ENCODE measurements at places on chromosomes 13 and 19.

- no peak for DNase-seq
Measured at GRCh38 chr13:112756967-112757758, 67.3 kb downstream of the ATP11A start.

DNA sequence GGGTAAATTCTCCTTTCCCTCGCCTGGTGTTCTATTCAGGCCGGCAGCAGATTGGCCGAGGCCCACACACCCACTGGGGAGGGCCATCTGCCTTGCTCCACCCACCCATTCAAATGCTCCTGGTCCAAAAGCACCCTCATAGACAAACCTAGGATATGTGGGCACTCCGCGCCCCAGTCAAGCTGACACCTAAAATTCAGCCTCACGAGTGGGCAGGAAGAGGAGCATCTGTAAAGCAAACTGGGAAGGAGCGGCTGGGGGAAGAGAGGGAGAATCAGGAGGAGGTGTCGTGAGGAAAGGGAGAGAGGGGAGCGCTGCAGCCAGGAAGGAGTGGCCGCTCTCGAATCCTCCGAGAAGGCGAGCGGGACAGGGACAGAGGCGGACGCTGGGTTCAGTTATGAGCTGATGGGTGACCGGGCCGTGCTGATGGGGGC is 136.9 kb downstream of the USP12 start:
- no peak for DNase-seq

DNA sequence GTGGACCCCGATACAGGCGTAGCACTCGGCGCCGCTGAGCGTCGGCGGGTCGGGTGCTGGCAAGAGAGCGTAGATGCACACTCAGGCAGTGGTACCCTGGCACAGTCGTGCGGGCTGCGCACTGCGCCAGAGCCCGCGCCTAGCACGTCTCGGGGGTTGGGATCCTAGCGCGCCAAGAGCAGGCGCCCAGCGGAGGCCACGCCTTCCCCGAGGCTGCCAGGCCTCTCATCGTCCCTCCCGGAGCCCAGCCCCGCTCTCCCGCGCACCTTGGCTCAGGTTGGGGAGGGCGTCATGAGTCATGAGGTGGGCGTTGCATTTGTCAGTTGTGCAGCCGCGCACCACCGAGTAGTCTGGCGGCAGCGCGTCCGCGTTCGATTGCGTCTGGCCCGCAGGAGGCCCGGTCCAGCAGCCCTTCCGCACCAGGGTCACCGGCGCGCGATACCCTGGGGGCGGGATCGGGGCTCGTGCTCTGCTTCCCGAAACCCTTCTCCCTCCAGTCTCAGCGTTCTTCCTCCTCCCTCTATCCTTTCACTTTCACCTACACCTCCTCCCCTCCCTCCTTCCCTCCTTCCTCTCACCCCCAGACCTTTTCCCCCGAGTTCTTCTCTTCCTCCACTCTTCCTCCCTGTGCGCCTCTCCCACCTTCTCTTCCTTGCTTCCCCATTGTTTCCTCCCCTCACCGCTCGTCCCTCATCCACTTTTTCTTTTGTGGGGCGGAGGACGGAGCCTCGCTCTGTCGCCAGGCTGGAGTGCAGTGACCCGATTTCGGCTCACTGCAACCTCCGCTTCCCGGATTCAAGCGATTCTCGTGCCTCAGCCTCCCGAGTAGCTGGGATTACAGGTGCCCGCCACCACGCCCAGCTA is 3.5 kb downstream of the LYPD5 start:
- DNase-seq, result no peak

- DNase-seq, result no peak
Measured at GRCh38 chr13:100483841-100484381, 104.7 kb downstream of the GGACT start.

- no peak for DNase-seq
Measured at GRCh38 chr13:20173116-20173746, 12.4 kb upstream of the GJA3 start.

- no peak for DNase-seq
Measured at GRCh38 chr19:9953802-9954542, 17.7 kb upstream of the OLFM2 start.

- DNase-seq, result peak; percentile 69
Measured at GRCh38 chr19:56594783-56595547, at the start of gene ZNF71. Gene ZNF71, plus strand, starts transcription at chr19:56595302. Its CDS starts 6,257 bp downstream, at chr19:56601559.

- no peak for DNase-seq
Measured at GRCh38 chr13:109111141-109111540, 481.7 kb downstream of the MYO16 start.

GRCh38 chr19:10115392-10116084 is 4.0 kb downstream of the P2RY11 start:
- DNase-seq, result no peak

DNA sequence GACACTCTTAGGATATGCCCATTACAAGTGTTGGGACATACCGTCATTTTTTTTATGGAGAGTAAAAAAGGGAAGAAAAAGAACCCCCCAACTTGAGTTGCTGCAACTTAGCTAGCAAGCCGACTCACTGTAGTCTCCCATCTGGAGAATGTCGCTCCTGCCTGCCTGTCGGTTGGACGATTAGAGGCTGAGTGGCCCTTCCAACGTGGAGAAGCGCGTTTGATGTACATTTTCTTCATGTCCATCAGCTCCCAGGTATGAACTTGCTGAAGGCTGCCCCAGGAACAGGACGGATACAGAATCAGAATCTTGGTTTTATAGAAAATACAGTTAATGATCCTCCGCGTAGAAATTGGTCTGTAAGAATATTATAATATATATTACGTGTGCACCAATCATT is 189.0 kb upstream of the SOX1 start:
- no peak for DNase-seq

DNA sequence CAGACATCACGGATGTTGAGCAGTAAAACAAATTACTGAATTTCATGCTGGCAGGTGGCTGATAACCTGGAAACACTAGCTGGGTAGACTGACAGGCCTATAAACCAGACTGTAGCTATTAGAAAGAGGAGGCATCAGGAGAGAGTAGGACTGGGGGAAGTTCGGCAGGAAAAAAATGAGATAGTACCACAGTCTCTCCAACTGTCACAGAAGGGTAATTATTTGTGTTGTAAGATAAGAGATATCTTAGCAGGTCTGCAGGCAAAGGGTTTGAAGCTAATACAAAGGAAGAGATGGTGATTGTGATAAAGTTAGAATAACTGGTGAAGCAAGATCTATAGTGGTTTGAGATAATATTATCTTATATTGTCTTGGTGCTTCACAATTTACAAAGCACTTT is 41.7 kb downstream of the MIPEP start:
- no peak for DNase-seq

DNA sequence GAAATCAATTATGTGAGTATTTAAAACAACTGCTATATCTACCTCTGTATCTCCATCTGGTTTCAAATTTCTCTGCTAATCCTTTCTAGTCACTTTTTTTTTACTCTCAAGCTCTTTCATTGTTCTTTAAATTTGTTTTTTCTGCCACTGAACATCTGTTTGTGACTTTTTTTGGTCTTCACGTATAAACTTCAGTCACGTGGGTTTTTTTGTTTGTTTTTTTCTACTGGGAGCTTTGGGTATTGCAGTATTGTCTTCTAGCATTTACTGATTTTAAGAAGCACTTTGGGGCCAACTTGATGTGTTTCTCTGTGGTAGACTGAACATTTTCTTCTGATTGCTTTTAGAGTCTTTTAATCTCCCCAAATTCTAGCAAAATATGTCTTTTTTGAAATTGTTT is 262.6 kb upstream of the RXFP2 start:
- DNase-seq, result no peak

- no peak for DNase-seq
Measured at GRCh38 chr19:36152019-36152351, 262 bp downstream of the COX7A1 start.

GRCh38 chr13:112684071-112684845 is 5.6 kb upstream of the ATP11A start:
- no peak for DNase-seq

DNA sequence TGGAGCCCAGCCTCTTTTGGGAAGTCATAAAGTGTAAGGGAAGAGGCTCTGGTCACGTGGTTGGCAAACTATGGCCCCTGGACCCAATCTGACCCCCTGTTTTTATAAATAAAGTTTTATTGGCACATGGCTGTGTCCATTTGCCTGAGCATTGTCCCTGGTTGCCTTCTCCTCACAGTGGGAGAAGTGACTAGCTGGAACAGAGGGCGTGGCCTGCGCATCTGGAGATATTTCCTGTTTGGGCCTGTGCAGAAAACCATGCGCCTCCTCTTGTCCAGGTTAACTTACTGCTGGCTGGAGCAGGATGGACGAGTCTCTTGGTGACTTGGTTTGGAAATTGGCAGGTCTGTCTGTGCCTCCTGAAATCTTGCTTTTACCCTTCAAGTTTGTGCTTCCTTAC is 48.3 kb downstream of the KDM4B start:
- no peak for DNase-seq

DNA sequence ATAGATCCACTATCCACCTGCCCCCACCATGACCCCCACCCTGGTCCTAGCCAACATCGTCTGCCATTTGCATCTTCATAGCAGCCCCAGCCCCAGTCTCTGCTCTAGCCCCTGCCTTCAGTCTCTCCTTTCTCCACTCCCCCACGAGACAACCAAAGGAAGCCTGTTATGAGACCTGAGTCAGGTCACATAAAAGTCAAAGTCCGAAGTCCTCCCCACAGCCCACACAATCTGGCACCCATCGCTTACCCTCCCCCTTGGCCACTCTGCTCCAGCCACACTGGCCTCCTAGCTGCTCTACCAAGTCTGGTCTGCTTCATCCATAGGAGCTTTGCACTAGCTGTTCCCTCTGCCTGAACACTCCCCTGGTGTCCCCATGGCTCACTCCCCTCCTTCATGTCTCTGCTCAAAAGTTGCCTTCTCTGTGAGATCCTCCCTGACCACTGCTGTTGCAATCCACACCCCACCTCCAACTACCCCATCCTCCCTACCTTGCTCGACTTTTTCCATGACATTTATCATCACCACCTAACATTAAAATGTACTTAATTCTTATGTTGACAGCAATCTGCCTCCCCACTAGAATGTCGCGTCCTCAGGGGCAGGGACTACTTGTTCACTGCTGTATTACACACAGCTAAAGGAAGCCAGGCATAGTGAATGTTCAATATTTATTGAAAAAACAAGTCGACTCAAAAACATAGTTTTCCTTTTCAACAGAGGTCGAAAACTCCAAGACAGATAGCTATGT is 1.2 kb upstream of the PLEKHG2 start:
- DNase-seq, result no peak

DNA sequence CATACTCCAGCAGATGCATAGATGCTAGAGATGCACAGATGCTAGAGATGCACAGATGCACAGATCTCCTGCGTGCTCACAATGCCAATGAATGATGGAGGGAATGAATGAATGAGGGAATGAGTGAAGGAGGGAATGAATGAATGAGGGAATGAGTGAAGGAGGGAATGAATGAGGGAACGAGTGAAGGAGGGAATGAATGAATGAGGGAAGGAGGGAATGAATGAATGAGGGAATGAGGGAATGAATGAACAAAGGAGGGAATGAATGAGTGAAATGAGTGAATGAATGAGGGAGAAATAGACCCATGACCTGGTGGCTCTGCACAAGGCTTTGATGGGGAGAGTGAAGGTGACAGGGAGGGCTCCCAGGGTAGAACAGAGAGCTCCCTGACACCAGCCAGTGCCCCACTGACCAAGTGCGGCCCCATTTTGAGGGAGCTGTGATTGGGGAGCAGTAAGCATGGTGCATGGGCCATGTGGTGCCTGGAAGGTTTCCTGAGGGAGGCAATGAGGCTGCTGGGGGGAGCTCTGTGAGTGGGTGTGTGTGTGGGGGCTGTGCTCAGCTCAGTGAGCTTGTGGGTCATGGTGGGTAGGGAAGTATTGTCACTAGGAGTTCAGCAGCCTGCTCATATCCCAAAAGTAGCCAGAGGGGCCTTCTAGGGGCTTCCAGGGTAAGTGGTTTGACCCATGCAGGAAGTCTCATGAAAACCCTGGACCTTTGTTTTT is 12.7 kb downstream of the SLC27A1 start:
- no peak for DNase-seq

DNA sequence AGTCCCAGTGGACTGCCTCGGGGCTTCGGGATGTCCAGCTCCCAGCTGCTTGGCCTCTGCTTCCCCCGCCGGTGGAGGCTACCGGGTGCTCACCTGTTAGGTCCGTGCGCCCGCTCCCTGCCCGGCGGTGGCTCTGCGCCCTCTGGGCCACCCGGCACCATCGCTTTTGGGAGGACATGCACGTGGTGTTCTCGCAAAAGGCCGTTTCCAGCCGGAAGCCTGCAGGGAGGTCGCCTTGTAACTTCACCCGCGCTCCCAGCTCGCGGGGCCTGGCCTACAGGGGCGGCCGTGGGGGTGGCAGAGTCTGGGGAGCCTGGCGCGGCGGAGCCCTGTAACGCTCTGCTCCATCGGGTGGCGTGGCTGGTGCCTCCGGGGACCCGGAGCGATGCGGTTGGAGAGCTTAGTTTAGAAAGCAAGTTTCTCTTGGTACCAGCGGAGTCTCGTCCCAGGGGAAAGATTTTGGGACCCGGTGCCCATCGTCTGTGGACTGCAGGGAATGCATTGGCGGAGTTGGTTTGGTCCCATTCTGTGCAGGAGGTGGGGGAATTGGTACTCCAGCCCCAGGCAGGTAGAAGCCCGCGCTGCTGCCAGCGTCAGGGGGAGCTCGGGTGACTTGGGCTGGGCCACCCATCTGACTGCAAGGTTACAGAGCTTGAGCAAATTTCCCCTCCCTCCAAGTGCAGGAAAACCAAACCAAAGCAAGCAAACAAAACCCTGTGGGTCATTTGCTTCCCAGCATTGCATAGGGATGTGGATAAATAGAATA is 673 bp downstream of the SPATA13 start:
- no peak for DNase-seq

DNA sequence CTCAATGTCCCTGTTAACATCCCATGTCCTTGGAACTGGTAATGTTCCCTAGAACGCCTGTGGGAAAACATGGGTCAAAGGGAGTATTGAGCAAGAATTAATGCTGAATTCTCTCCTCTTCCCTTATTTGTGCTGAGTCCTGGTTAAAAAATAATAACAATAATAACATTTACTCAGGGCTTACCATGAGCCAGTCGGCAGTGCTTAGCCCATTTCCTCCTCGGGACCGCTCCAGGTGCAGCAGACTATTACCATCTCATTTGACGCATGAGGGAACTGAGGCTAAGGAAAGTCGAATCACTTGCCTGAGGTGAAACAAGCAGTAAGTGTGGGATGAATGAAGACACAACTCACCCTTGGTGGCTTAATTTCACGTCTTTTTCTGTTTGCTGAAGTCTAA is 33.6 kb upstream of the SLC15A1 start:
- no peak for DNase-seq

GRCh38 chr19:51317968-51318367 is 6.5 kb downstream of the IGLON5 start:
- no peak for DNase-seq

DNA sequence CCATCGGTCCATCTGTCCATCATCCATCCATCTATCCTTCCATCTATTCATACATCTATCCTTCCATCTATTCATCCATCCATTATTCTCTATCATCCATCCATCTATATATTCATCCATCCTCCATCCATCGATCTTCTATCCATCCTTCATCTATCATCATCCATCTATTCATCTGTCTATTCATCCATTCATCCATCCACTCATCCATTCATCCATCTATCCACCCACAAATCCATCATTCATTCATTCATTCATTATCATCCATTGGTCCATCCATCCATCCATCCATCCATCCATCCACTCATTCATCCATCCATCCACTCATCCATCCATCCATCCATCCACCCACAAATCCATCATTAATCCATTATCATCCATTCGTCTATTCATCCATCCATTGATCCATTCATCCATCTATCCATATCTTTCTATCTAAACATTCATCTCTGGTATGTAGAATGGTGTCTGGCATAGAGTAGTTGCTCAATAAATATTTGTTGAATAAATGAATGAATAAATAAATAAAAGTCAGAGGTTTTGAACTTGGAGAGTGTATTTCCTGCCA is 36.6 kb downstream of the ZNF536 start:
- DNase-seq, result no peak

GRCh38 chr13:48923376-48923775 is 52.3 kb upstream of the FNDC3A start:
- DNase-seq, result no peak
